T-helper 2 cell treated with Interferon-gamma antibody and Interleukin-4, amounts not matched to agents 5 μg/mL and 100 μg/mL, for 36 hours (primary cell): ENCODE measurements at places on chromosomes 2 and 18.

GRCh38 chr2:28613186-28613585 is 117.3 kb downstream of the PLB1 start:
- no peak for DNase-seq

DNA sequence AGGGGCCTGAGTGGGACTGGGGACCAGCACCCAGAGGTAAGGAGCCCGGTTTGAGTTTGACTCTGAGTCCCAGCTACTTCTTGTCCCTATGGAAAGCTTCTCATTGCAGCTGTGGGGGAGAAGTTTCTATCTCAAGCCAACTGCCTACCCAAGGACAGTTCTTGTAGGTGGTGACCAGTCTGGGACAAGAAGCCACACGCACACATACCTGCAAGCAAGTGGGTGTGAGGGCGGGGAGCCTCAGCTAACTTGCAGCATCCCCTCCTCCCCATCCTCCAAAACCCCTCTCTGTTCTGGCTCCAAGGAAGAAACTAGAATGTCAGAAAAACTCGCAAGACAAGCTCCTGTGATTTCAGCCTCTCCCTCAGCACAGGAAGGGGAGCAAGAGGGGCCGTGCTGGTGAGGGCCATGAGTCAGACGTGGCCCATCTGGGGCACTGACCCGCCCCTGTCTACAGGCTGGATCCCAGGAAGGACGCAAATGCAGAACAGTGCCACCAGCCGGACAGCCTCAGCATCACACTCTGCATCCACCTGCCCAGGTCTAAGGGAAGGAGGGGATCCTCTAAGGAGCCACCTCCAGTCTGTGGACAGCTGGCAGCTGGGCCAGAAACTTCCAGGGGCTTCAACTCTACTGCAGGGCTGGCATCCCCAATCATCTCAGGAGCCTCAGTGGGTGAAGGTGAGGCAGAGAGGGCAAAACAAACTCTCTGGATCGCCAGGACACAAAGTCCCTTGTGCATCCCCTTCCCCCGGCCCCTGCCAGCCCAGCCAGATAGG is 103.4 kb downstream of the TNS1 start:
- no peak for DNase-seq

GRCh38 chr2:189095101-189095500 is 84.5 kb downstream of the COL5A2 start:
- DNase-seq, result no peak

- DNase-seq, result no peak
Measured at GRCh38 chr2:120949027-120949956, 213.6 kb downstream of the GLI2 start.

GRCh38 chr2:162184359-162184758 is 32.3 kb upstream of the GCG start:
- DNase-seq, result no peak

GRCh38 chr2:10241641-10242430 is 60.9 kb upstream of the HPCAL1 start:
- DNase-seq, result no peak
